ENCODE measurements at places on chromosomes 7 and 10.

- no peak for DNase-seq
Measured at GRCh38 chr10:107163881-107164861, at the start of gene SORCS1. SORCS1 (minus strand) TSS chr10:107164706.

GRCh38 chr7:141094336-141095070 lies 20.6 kb downstream of the TMEM178B start:
- DNase-seq: no peak

- no peak for DNase-seq
Measured at GRCh38 chr7:128271471-128271941, 30.4 kb downstream of the LEP start.

DNA sequence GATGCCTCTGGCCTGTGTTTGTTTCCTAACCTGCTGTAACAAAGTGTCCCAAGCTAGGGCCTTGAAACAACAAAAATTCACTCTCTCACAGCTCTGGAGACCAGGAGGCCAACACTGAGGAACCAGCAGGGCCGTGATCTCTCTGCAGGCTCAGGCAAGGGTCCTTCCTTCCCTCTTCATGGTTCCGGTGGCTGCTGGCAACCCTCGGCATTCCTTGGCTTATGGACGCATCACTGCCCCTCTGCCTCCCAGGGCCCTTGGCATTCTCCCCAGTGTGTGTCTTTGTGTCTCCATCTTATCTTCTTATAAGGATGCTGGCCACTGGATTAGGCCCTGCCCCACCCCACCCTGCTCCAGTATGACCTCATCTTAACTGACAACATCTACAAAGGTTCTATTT lies 17.0 kb downstream of the CNPY1 start:
- DNase-seq: no peak

- DNase-seq: no peak
Measured at GRCh38 chr7:16345979-16346958, 75.1 kb downstream of the CRPPA start.

DNA sequence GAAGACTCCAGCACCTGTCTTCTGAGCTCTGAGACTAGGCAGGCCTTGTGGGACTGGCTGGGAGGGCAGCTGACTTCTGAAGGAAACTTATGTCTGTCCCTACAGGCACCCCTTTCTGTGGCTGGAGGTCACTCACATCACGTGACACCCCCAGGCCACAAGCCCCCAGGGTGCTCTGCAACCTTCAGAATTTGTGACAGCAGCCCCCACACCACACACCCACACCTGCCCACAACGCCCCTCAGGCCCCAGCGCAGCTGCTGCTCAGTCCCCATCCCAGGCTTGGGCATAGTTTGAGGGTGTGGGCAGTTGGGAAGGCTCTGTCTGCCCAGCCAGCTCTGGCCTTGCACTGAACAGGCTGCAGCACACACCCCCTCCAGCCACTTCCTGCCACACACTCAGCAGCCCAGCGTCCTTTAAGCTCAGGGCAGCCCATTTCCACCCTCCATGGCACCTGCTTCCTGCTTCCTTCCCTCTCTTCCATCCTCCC lies 80.0 kb upstream of the UNC5B start:
- no peak for DNase-seq

- DNase-seq: no peak
Measured at GRCh38 chr10:71145352-71145945, 66.9 kb upstream of the UNC5B start.

Measured in trophoblast cell (in vitro differentiated cells and primary cell).